ENCODE measurements at places on chromosomes 5 and 9.

DNA sequence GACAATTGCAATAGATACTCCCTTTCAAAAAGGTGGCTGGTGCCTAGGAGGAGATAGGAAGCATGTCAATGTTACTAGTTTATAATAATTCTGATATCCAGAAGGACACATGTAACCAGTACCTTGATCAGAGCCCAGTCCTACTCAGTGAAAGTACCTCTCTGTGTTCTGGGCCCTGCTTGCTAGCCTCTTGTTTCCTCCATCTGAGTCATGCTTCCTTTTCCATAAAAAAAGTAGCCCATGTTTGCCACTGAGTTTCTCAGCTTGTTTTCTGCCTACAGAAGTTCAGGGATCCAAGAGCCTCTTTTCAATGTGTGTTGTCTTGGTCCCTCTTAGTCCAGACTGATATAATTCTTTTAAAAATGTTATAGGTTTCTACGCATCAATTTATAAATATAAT, 149.0 kb downstream of the SSBP2 start:
- no peak for DNase-seq

DNA sequence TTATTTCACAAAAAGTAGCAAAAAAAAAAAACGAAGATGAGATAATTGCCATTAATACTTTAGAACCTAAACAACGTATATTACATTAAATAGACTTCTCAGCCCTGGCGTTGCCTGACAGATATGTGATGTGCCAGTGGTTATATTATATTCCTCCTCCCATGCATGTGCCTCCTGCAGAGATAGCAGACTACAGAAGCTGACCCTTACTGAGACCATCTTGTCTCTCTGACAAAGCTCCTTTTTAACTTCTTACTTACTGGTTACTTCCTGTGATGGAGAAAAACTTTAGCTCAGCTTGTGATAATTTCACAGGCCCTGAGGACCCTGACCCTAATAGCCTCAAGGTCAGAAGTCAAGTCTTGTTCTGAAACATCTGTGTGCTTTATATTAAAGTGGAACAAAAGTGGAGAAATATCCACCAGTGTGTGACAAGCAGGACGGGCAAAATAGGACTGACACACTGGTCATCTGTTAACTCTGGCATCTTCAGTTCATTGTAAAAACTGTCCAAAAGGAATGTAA, 80.6 kb upstream of the POU5F2 start:
- DNase-seq: no peak

- DNase-seq: no peak
Measured at GRCh38 chr9:81472701-81473100, 216.6 kb downstream of the TLE1 start.

DNA sequence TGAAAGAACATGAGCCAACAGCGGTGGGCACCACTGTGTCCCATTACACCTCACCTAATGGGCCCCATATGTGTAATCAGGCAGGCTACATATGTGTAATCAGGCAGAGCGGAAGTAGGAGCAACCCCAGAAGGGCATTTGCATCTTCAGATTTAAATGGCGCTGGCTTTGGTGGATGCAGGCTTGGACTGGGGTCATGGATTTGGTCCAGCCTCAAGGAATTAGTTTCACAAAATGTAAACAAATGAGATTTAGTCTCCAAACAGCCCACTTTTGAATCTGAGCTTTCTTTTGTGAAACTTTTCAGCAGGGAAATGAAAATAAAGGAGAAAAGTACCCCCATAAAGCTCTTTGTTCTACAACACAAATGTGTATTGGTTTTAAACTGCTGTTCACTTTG, 161.3 kb downstream of the LPAR1 start:
- no peak for DNase-seq

GRCh38 chr9:69582544-69583297, 89.5 kb downstream of the APBA1 start:
- DNase-seq: no peak

DNA sequence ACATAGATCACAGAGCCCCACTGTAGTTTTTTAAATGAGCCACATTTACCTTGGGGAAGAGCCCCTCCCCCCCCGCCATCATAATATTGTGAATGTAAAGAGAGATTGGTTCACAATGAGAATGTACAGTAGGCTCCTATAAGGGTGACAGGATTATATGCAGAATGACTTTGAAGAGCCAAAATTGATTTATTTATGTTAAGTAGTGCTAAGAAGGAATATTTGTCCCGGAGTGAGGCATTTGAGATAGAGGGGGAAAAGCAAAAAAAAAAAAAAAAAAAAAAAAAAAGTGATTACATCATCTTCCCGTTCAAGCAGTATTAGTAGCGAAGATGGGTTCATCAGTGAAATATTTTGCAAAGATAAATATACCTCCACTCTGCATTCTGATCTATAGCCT, 73.9 kb downstream of the PIK3R1 start:
- no peak for DNase-seq

DNA sequence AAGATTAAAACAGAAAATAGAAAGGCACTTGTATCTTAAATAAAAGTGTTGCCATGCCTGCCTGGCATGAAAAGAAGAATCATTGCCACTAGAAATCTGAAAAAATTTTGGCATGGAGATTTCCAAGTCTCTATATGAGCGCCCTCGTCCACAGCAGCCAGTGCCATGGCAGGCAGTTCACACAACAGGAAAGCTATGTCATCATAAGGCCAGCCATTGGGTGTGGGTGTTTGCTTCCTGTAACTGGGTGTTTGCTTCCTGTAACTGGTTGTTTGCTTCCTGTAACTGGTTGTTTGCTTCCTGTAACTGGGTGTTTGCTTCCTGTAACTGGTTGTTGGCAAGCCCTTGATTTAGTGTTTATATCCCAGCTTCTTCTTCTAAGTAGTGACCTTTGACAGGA, 446.7 kb downstream of the IRX1 start:
- DNase-seq: no peak

DNA sequence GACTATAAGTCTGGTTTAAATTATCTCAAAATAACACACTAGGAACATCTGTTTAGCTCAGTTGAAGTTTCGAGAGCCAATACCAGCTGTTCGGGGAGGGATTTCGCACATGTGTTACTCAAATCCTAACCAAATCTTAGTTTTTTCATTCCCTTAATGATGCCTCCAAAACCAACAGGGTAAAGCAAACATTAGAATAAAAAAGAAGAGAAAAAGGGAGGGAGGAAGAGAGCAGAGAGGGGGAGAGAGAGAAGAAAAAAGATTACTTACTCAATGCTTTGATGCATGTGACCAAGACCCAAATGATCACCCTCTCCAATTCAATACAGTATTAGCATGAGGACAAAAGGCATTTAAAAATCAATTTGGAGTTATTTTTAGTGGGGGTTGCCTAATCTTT, 86.0 kb upstream of the NR5A1 start:
- no peak for DNase-seq

- DNase-seq: no peak
Measured at GRCh38 chr5:116564312-116564711, 10.3 kb downstream of the SEMA6A start.

GRCh38 chr5:171657473-171657872, 128.1 kb upstream of the SMIM23 start:
- DNase-seq: no peak

Data from cortex of kidney (tissue), 1 donor.